ENCODE measurements at places on chromosomes 7 and 10. TPM values are rescaled to one million over a fixed set of nuclear protein-coding genes. Genes with fewer than 3 reads are reported as not detected.

CALHM2 gene
- 1.2 TPM for total RNA-seq

CTAGE4 gene
- total RNA-seq, result 1.4 TPM

ABLIM1 gene
- total RNA-seq, result 70.0 TPM

PRF1 gene
- total RNA-seq, result 0.14 TPM

GPR85 gene
- 1.3 TPM for total RNA-seq

DNA sequence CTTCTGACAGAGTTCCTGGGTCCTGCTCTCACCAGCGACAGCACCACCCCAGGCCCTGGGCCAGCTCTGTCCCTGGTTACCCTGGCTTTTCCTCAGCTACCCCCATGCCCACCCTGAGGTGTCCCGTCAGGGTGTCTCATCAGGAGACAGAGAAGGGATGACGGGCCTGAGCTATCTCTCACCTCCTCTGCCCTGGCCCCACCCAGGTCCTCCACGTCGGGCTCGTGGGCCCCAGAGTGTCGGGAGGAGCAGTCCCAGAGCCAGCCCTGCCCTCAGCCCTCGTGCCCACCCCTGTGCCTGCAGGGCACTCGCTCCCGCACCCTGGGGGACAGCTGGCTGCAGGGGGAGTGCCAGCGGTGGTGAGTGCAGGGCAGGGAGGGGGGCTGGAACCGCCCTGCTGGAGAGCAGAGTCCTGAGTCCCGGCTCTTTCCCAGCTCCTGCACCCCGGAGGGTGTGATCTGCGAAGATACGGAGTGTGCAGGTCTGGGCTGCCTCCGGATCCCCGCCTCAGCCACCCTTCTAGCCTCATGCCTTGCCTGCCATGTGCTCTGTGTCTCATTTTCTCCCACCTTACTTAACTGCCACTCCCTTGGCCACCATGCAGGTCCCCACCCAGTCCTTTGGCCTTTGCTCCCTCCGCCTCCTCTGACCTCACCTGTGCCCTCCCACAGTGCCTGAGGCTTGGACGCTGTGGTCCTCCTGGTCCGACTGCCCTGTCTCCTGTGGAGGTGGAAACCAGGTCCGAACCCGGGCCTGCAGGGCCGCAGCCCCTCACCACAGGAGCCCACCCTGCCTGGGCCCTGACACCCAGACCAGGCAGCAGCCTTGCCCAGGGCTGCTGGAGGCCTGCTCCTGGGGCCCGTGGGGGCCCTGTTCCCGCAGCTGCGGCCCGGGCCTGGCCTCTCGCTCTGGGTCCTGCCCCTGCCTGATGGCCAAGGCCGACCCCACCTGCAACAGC lies 16.7 kb upstream of the ZNF862 start:
- no peaks in the 10 kb centered on the region for H3K36me3 ChIP-seq
- no peak overlapping the region for H3K4me3 ChIP-seq
- no peak for DNase-seq
- H3K4me1 ChIP-seq, result no peaks in the 10 kb centered on the region

DNA sequence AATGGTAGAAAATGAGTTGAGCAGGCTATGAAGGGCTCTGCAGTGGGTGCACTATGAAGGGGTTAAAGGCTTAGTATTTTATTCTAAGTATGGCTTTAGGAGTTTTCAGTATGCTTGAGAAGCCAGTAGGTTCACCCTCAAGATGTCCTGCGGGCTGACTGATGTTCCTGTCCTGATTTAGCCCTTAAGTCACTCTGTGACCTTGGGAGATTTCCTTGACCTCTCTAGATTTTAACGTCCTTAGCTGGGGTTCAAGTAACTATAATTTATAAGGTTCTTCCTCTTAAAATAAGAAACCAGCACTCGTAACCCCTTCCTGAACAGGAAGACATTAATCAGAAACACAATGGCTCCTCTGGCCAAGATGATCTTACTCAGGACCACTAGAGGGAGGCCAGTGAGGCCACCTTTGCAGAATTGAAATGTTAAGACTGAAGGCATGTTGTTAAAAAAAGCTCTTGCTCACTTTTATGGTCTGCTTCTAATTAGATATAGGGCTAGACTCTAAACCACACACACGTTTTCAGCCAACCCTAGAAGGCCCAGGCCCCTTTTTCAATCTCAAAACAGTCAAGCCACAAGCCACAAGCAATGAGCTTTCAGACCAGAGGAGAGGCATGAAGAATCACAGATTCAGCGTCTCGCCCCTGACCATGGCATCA lies 41.9 kb downstream of the CDK1 start:
- no peak overlapping the region for H3K27ac ChIP-seq
- peak; percentile 91 for DNase-seq
- no peaks in the 10 kb centered on the region for H3K36me3 ChIP-seq
- H3K4me3 ChIP-seq, result no peak overlapping the region

DNA sequence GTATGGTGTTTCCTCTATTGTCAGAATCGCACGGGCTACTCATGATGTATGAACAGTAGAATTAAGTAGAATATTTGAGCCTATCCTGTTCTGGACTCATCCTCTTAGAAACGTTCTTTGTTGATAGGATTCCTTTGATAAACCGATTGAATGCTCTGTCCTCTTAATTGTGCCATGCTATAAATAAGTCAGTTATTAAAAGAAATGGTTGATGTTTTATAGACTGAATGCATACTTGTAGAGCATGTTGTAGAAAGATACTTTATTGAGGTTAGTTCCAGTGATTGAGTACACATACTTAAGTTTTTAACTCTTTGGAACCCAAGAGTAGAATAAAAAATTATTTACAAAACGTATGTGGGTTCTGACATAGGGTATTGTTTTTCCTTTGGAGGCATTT lies 54.9 kb upstream of the HBP1 start:
- H3K4me1 ChIP-seq, result peaks cover 3% of the 10 kb centered on the region
- H3K27ac ChIP-seq, result no peak overlapping the region
- H3K27me3 ChIP-seq, result no peaks in the 10 kb centered on the region

GRCh38 chr7:105647591-105647990 lies 66.3 kb upstream of the EFCAB10 start:
- H3K4me1 ChIP-seq, result peaks cover 6% of the 10 kb centered on the region
- peaks cover 4% of the 10 kb centered on the region for H3K27me3 ChIP-seq
- H3K4me3 ChIP-seq, result no peak overlapping the region
- no peaks in the 10 kb centered on the region for H3K36me3 ChIP-seq

- H3K4me3 ChIP-seq, result no peak overlapping the region
- peak; percentile 45 for DNase-seq
- H3K36me3 ChIP-seq, result no peaks in the 10 kb centered on the region
- H3K27ac ChIP-seq, result no peak overlapping the region
- H3K27me3 ChIP-seq, result no peaks in the 10 kb centered on the region
- H3K4me1 ChIP-seq, result peaks cover 4% of the 10 kb centered on the region
Measured at GRCh38 chr7:131027287-131027773, 293.3 kb upstream of the KLF14 start.

DNA sequence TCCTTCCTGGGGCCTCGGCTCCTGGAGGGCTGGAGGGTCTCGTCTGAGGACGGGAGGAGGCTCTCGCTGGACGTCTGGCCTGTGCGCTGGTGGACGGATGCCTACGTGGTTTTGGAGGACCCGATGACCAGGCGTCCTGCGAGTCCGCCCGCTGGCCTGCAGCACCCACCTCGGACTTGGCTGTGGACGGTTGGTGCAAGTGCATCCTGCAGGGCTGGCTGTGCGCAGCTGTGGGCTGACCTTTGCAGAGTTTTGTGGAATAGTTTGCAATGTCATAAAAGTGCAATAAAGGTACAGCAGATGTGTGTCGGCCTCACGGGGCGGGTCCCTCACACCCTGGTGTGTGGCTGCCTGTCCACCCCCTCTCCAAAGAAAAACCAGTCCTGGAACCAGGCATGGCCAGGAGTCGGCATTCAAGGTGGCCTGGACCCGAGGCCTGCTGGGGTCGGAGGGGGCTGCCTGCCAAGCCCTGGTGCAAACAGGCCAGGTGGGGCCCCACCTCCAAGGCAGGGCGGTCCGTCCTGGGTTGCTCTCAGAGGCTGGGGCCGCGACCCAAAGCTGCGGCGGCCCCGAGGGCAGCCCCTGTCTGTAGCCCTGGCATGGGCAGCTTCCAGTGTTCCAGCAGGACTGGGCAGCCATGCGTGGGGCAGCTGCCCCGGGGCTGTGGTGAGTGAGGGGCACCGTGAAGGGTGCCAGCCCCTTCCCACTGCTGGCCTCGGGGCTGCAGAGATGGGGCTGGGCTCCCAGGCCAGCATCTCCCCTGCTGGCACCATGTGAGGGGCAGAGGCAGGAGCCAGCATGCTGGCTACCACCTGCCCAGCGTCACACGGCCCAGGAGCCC lies 29.3 kb upstream of the FOXL3 start:
- no peaks in the 10 kb centered on the region for H3K4me1 ChIP-seq
- no peaks in the 10 kb centered on the region for H3K27me3 ChIP-seq
- no peak overlapping the region for H3K27ac ChIP-seq
- H3K4me3 ChIP-seq, result no peak overlapping the region

DNA sequence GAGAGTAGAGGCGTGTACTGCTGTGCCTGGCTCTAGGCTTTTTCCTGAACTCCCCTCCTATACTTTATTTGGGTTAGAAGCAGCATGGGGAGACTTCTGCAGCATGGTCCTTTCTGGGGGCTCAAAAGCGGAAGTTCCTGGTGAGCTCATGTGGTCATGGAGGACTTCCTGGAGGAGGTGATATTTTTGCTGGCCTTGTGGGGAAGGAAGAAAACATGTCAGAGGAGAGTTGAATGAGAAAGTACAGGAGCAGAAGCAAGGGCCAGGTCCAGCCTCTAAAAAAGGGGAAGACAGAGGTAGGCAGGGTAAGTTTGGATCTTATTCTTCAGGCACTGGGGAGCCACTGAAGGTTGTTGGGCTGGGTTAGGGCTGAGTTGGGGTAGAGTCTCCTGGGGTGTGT lies 45.5 kb downstream of the CASTOR2 start:
- no peak overlapping the region for H3K4me3 ChIP-seq
- H3K4me1 ChIP-seq, result no peaks in the 10 kb centered on the region
- DNase-seq, result no peak
- H3K27ac ChIP-seq, result no peak overlapping the region

DNA sequence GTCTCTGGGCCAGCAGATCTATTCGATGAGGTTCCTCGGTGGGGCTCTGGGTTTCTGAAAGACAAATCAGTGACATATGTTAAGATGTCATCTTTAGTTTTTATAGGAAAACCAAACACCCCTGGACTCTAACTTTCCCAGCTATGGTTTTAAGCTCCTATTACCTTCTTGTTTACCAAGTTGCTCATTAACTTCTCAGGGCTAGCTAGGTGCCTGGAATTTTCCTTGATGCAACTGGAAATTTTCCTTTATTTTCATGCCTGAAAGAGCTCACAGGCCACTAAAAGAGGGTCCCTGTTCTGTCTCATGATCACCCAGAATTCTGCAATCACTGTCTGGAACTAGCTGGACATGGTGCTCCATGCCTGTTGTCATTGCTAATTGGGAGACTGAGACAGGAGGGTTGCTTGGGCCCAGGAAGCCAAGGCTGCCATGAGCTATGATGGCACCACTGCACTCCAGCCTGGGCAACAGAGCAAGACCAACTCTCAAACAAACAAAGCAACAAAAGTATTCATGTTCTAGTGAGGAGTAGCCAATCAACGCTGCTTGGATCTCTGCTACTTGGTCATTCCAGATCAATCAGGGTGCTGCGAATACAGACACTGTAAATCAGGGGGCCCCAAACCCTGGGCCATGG lies 1173.5 kb upstream of the AUTS2 start:
- no peak overlapping the region for H3K27ac ChIP-seq
- no peak overlapping the region for H3K4me3 ChIP-seq
- H3K36me3 ChIP-seq, result no peaks in the 10 kb centered on the region
- no peak for DNase-seq

GRCh38 chr7:8371742-8372141 lies 61.7 kb upstream of the NXPH1 start:
- DNase-seq, result no peak
- H3K4me1 ChIP-seq, result no peaks in the 10 kb centered on the region
